ENCODE measurements at places on chromosomes 3 and 15. TPM values are rescaled to one million over a fixed set of nuclear protein-coding genes. Genes with fewer than 3 reads are reported as not detected.

The LYZL4 gene
- total RNA-seq, result not detected

The CDCP1 gene
- 8.9 TPM for total RNA-seq

- H3K27ac ChIP-seq, result no peak overlapping the region
- H3K27me3 ChIP-seq, result no peaks in the 10 kb centered on the region
- H3K4me3 ChIP-seq, result no peak overlapping the region
These were observed 36.9 kb upstream of the ARPP21 start for GRCh38 chr3:35602395-35602936.

GRCh38 chr15:58203537-58203936 lies 65.4 kb downstream of the AQP9 start:
- H3K4me1 ChIP-seq, result no peaks in the 10 kb centered on the region
- no peak overlapping the region for H3K4me3 ChIP-seq
- H3K27me3 ChIP-seq, result no peaks in the 10 kb centered on the region
- no peak for DNase-seq
- no peaks in the 10 kb centered on the region for H3K36me3 ChIP-seq

- DNase-seq, result no peak
- H3K27me3 ChIP-seq, result no peaks in the 10 kb centered on the region
- H3K4me3 ChIP-seq, result peak overlapping the region; percentile 20
These were observed 927 bp upstream of the FYTTD1 start for GRCh38 chr3:197748597-197749314.

The NOX5 gene
- total RNA-seq, result 0.19 TPM

GRCh38 chr3:77256584-77257503 lies 216.9 kb downstream of the ROBO2 start:
- H3K27ac ChIP-seq, result no peak overlapping the region
- H3K4me3 ChIP-seq, result no peak overlapping the region
- no peak for DNase-seq
- H3K27me3 ChIP-seq, result no peaks in the 10 kb centered on the region
- H3K36me3 ChIP-seq, result no peaks in the 10 kb centered on the region

- peak; percentile 59 for DNase-seq
- H3K4me3 ChIP-seq, result no peak overlapping the region
- H3K4me1 ChIP-seq, result no peaks in the 10 kb centered on the region
- H3K27me3 ChIP-seq, result no peaks in the 10 kb centered on the region
These were observed 32.4 kb upstream of the SMAD3 start for GRCh38 chr15:67033012-67033411.

GRCh38 chr15:74795966-74796625 lies 14.2 kb downstream of the CSK start:
- H3K4me1 ChIP-seq, result no peaks in the 10 kb centered on the region
- DNase-seq, result no peak
- no peaks in the 10 kb centered on the region for H3K27me3 ChIP-seq
- H3K36me3 ChIP-seq, result no peaks in the 10 kb centered on the region
- no peak overlapping the region for H3K27ac ChIP-seq

The GPR87 gene
- total RNA-seq, result not detected

GRCh38 chr15:22863356-22863755 lies 24.9 kb downstream of the NIPA2 start:
- H3K4me3 ChIP-seq, result no peak overlapping the region
- no peaks in the 10 kb centered on the region for H3K4me1 ChIP-seq
- no peak overlapping the region for H3K27ac ChIP-seq
- H3K27me3 ChIP-seq, result no peaks in the 10 kb centered on the region

- no peaks in the 10 kb centered on the region for H3K4me1 ChIP-seq
- H3K36me3 ChIP-seq, result no peaks in the 10 kb centered on the region
- no peak for DNase-seq
- H3K27ac ChIP-seq, result no peak overlapping the region
- no peaks in the 10 kb centered on the region for H3K27me3 ChIP-seq
These were observed 15.5 kb upstream of the CMTM7 start for GRCh38 chr3:32376115-32376514.

DNA sequence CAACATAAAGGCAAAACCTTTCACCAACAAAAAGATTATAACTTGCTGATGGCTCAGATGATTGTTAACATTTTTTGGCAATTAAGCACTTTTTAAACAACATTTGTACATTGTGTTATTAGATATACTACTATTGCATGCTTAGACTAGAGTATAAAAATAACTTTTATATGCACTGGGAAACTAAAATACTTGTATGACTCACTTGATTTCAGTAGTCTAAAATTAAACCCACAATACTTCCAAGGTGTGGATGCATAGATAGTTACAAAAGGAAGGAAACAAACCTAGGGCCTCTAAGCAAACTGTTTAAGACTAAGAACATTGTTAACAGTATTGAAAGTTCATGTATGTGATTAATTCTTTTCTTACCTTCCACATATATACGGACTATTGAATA lies 1521.5 kb downstream of the OTOL1 start:
- H3K4me1 ChIP-seq, result no peaks in the 10 kb centered on the region
- no peak overlapping the region for H3K4me3 ChIP-seq
- no peak for DNase-seq
- no peaks in the 10 kb centered on the region for H3K27me3 ChIP-seq
- no peaks in the 10 kb centered on the region for H3K36me3 ChIP-seq
- H3K27ac ChIP-seq, result no peak overlapping the region

DNA sequence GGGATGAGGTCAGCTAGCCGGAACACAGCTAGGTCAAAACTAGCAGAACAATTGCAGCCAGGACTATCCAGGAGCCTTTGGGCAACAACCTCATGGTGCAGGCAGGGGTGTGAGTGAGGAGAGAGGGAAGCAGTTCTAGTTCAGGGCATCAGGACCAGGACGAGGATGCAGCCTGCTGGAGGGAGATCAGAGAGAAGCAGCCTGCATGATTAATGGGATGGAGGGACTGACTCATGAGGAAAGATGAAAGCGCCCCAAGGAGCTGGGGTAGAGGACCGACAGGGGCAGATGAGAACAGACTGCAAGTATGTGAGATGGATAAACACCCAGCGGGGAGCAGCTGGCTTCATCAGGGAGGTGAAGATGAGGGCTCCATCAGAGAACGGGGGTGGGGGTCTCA lies 37.9 kb upstream of the LRTM1 start:
- H3K4me1 ChIP-seq, result no peaks in the 10 kb centered on the region
- H3K27me3 ChIP-seq, result no peaks in the 10 kb centered on the region
- DNase-seq, result no peak
- H3K4me3 ChIP-seq, result no peak overlapping the region
- H3K36me3 ChIP-seq, result no peaks in the 10 kb centered on the region

GRCh38 chr15:96160800-96161199 lies 169.7 kb upstream of the NR2F2 start:
- peak overlapping the region; percentile 28 for H3K27ac ChIP-seq
- no peaks in the 10 kb centered on the region for H3K36me3 ChIP-seq
- DNase-seq, result no peak
- peaks cover 3% of the 10 kb centered on the region for H3K4me1 ChIP-seq
- H3K27me3 ChIP-seq, result no peaks in the 10 kb centered on the region
- H3K4me3 ChIP-seq, result no peak overlapping the region

GRCh38 chr3:141648055-141648910 lies 89.8 kb upstream of the RNF7 start:
- H3K4me3 ChIP-seq, result no peak overlapping the region
- H3K4me1 ChIP-seq, result no peaks in the 10 kb centered on the region
- H3K27ac ChIP-seq, result no peak overlapping the region
- no peaks in the 10 kb centered on the region for H3K36me3 ChIP-seq

The CCR8 gene
- not detected for total RNA-seq

DNA sequence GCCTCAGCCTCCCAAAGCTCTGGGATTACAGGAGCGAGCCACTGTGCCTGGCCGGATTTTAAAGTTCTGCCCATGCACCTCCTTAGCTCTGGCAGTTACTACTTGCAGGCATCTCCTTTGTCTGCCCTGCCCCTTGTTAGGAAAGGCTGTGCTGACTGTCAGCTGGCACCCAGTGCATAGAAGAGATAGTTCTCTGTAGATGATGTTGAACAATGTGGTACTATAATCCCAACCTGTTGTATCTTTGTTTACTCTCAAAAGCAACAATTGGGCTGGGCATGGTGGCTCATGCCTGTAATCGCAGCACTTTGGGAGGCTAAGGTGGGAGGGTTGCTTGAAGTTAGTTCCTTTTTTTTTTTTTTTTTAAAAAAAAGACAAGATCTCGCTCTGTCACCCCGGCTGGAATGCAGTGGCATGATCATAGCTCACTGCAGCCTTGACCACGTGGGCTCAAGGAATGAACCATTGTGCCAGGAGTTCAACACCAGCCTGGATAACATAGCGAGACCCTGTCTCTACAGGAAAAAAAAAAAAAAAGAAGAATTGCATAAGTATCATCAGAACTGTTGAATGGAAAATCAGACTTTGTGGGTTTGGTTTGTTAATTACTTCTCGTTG lies 30.6 kb downstream of the FLNB start:
- H3K4me3 ChIP-seq, result no peak overlapping the region
- H3K27me3 ChIP-seq, result no peaks in the 10 kb centered on the region
- no peak overlapping the region for H3K27ac ChIP-seq
- no peaks in the 10 kb centered on the region for H3K36me3 ChIP-seq

DNA sequence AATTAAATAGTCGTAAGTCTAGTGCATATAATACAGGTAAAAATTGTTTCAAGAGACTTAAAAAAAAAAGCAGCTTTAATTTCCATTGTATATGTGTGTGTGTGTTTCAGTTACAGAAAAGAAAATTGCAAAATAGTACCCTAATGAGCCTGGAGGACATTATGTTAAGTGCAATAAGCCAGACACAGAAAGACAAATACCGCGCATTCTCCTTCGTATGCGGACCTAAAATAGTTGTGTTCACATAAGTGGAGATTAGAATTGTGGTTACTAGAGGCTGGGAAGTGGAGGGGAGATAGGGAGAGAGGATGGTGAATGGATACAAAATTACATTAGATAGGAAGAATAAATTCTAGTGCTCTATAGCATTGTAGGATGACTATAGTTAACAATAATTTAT lies 3.6 kb downstream of the MESD start:
- H3K4me3 ChIP-seq, result no peak overlapping the region
- DNase-seq, result no peak
- no peaks in the 10 kb centered on the region for H3K36me3 ChIP-seq
- H3K4me1 ChIP-seq, result peaks cover 5% of the 10 kb centered on the region
- no peak overlapping the region for H3K27ac ChIP-seq

All from aorta (tissue), 5 donors.